ENCODE measurements at places on chromosomes 7 and 10.

DNA sequence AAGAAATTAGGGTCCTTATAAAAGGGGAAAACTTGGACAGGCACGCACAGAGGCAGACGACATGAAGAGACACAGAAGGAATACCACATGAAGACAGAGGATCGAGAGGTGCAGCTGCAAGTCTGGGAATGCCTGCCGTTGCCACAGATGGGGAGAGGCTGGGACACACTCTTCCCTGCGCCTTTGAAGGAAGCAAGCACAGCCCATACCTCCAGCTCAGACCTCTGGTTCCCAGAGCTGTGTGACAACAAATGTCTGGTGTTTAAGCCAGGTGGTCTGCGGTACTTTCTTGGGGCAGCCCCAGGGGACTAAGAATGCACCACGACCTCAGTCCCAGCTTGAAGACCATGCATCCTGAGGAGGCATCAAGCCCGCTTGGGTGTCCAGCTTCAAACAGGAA, 18.3 kb downstream of the INSIG1 start:
- no peak for DNase-seq

GRCh38 chr7:45347804-45348203, 190.2 kb downstream of the RAMP3 start:
- no peak for DNase-seq

DNA sequence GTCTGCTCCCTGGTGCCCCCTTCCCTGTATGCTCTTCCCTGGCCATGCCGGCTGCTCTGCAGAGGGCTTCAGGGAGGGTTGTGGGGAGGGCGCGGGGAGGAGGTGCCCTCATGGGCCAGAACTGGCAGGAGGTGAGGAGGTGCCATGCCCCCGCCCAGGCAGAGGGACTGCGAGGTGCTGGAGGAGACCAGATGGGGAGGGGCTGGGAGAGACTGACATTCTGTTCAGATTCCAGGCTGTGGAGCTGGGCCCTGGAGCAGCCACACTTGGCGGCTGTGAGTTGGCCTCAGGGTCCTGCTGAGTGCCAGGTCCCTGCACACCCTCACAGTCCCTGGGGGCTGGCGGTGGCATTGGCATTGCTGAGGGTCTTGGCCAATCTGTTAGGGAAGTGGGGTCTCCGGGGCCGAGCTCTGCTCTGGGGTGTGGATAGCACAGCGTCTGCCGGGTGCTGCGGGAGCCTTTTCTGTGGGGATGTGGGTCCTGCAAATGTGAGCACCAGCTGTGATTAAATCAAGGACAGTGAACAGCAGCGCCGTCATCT, 25.4 kb downstream of the INPP5A start:
- DNase-seq, result no peak

- DNase-seq, result no peak
Measured at GRCh38 chr7:139675127-139676125, 102.4 kb downstream of the HIPK2 start.

GRCh38 chr7:79434098-79434497, 19.4 kb downstream of the MAGI2 start:
- no peak for DNase-seq

DNA sequence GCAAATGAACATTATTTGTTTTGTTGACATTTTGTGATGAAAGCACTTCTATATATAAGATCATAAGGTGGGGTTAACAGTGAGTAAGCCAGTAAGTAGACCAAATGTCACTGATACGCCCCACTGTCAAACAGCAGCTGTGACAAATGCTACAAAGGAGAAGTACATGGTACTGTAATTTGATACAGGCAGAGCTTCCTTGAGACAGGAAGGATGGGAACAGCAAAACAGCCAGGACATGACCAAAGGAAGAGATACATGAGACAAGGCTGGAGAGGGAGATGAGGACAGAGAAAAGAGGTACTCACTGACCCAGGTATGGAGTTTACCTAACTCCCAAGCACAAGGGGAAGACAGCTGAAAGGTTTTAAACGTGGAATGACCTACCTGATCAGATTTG, 127.0 kb downstream of the SRPK2 start:
- DNase-seq, result peak; percentile 38

DNA sequence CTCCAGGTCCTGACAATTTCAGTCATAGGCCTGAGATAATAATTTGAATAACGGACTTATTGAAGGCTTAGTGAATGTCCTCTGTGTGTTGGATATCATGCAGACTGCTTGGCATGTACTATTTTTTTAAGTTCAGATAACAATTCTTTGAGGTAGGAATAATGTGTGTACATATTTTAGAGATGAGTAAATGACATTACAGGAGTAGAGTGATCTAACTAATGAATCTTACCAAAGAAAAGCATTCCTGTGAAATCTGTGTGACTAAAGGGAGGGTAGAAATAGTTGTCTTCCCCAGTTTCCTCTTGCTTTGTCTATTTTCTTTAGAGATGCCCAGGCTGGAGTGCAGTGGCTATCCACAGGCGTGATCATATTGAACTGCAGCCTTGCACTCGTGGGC, 391.8 kb upstream of the ETV1 start:
- DNase-seq, result no peak

GRCh38 chr7:117986645-117987269, 113.5 kb upstream of the CTTNBP2 start:
- no peak for DNase-seq

- DNase-seq, result peak; percentile 28
Measured at GRCh38 chr10:31134311-31134952, 102.8 kb upstream of the ZNF438 start.

- no peak for DNase-seq
Measured at GRCh38 chr7:94357076-94357475, 37.6 kb upstream of the COL1A2 start.

- DNase-seq, result peak; percentile 78
Measured at GRCh38 chr10:80272793-80273522, 16.5 kb downstream of the MAT1A start.

DNA sequence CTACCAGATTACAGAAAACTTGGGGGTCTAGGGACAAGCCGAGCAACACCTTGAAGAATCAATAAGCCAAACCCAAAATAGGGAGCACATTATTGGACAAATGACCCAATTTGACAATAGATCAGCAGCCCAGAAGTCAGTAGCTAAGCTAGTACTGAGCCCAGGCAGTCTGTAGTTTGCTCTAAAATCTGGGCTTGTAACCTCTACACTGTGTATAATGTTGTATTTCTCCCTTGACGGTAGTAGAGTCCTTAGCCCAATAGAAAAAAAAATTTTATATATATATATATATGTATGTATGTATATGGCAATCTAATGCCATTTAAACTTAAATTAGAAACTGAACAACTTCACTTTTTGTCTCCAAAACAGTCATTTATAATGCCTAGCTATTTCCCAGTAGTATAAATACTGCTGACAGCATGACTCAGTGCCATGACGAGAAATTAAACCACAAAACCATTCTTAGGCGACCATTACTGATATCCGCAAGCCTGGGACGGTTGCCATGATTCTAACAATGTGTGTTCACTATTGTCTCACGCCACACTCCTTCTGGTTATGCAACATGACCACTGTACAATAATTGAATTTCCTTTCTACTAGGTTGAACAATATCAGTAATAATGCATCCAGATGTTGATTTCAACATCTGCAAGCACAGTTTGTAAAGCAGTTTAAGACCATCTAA, 110.5 kb downstream of the IPMK start:
- no peak for DNase-seq

DNA sequence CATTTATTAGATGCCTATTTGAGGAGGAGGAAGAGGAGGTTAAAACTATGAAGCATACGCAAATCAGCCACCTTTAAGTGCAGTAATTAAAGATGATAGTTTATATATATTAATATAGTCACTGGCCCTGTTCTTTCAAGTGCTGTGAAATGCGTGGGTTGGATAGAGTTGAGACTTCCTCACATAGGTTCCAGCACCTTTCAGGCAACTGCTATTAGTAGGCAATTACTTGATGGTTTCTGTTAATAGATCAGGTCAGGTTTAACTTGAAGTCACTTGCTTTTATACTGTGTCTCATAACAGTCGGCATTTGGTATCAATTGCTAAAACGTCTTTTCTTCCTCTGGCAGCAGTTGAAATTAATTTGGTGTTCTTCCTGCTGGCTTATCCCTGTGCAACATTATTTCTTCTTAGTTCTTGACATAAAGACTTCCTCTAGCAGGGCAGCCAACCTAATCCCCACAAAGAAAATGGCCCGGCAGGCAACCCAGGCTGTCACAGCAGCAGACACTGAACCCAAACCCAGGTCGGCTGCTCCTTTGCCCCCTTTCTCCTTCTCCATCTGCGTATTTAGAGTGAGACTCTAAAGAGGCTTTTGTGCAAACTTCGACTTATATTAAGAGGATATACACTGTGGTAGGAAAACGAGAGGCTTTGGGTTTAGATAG, 35.3 kb upstream of the BET1 start:
- no peak for DNase-seq

DNA sequence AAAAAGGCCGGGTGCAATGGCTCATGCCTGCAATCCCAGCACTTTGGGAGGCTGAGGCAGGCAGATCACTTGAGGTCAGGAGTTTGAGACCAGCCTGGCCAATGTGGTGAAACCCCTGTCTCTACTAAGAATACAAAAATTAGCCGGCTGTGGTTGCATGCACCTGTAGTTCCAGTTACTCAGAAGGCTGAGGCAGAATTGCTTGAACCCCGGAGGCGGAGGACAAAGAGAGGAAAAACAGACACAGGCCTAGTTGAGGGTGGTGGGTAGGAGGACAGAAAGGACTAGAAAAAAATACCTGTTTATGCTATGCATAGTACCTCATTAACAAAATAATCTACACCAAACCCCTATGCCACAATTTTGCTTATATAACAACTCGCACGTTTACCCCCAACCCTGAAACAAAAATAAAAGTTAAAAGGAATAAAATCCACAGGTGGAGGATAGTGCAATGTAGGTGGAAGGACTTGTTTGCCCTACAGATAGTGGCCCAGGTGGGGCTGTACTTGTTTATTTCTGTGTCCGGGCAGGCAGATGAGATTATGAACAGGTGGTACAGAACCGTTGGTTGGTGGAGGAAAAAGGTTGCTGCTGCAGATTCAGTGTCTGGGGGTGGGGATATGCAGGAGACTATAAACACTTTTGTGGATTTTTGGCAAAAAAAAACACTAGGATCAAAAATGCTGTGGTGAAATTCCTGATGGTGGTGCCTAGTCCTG, 5.1 kb downstream of the ZNF680 start:
- DNase-seq, result no peak

DNA sequence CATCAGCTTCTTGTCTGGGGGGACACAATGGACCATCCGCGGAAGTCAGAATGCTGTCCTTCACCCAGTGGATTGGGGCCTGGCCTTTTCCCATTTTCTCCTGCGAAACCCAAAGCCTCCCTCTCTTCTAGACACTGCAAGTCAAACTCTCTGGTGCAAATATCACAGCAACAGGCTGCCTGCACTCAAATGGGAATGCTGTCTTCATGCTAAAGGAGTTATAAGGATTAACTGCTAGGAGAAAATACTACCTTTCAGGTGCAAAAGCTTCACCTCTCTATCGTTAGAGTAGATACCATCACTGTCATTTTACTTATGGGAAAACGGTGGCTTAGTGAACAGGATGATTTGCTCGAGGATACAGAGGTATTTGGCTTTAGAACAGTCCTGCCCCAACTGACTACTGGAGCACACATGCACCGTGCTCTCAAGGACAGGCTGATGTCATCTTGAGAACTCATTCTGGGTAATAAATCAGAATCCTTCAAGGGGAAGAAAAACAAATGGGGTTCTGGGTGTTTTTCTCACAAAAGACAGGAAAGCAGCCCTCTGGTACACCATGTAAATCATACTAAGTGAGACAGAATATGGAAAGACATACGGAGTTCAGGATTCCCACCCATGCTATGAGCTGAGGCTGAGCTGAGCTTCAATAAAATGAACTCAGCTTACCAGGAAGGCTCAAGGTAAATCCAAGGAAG, 100.9 kb downstream of the SAMD9 start:
- no peak for DNase-seq

DNA sequence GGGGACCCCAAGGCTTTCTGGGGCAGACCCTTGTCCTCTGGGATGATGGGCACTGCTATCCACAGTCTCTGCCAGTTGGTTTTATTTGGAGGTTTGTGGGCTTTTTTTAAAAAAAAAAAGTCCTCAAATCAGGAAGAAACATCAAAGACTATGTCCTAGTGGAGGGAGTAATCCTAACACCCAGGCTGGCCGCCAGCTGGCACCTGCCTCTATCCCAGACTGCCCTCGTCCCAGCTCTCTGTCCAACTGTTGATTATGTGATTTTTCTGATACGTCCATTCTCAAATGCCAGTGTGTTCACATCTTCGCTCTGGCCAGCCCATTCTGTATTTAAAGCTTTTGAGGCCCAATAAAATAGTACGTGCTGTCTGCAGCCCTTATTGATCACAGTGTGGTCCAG, 61.0 kb upstream of the LRRC4 start:
- no peak for DNase-seq

- DNase-seq, result no peak
Measured at GRCh38 chr10:90847436-90847835, 10.4 kb downstream of the HTR7 start.

DNA sequence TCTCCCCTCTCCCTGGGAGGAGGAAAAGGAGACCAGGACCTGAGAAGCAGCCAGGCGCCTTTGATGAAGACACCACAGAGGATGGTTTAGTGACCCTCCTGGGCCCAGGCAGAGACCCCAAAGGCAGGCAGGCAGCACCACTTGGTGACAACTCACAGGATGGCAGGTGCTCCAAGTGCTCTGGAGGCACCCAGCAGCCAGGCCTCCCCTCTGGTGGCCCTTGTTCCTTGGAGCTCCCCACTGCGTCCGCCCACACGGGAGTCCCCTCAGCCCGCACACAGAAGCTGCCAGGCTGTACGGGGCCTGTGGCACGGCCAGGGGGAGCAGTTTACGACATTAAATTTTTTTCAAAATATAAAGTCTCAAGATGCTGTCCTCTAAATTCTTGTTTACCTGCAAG, 607.1 kb upstream of the FOXK1 start:
- no peak for DNase-seq

- no peak for DNase-seq
Measured at GRCh38 chr7:55086413-55087201, 67.8 kb downstream of the EGFR start.

- DNase-seq, result no peak
Measured at GRCh38 chr10:33073641-33074415, 115.8 kb upstream of the ITGB1 start.

- no peak for DNase-seq
Measured at GRCh38 chr7:120421151-120421651, 148.2 kb downstream of the KCND2 start.

GRCh38 chr7:155999631-156000489, 187.6 kb upstream of the SHH start:
- no peak for DNase-seq

GRCh38 chr7:137846827-137847567, at the start of gene DGKI:
DGKI (minus strand) TSS chr7:137846974.
- peak; percentile 27 for DNase-seq

GRCh38 chr10:60155943-60156683, 233.6 kb downstream of the ANK3 start:
- DNase-seq, result no peak

All from large intestine (tissue), 12 donors.